ENCODE measurements at places on chromosomes 3 and 15.

DNA sequence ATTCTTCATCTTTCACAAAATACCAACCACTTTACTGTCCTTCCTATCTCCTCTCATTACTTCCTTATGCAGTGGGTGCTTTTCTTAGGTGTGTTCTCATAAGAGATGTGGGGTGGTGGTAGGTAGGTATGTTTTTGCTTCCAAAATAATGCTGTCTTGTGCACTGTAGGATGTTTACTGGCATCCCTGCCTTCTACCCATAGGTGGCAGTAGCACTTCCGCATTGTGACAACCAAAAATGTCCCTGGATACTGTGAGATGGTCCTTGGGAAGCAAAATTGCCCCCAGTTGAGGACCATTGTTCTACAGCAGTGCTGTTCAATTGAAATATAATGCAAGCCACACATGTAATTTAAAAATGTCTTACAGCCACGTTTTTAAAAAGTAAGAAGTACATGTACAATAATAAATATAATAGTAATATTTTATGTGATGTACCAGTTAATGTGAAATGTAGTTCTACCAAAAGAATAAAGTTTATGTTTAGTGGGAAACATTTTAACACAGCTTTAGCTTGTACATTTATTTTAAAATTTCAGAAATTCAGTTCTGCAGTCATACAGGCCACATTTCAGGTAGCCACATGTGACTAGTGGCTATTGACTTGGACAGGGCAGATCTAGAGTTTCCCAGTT is 75.2 kb downstream of the NEO1 start:
- peak; percentile 30 for DNase-seq

- peak; percentile 54 for DNase-seq
Measured at GRCh38 chr3:196837819-196838420, 29.8 kb upstream of the SENP5 start.

- peak; percentile 45 for DNase-seq
Measured at GRCh38 chr3:50339485-50340146, 1.0 kb downstream of the RASSF1 start.

- no peak for DNase-seq
Measured at GRCh38 chr15:98160236-98160635, 199.7 kb downstream of the ARRDC4 start.

GRCh38 chr15:93111451-93111850 is 22.4 kb upstream of the RGMA start:
- DNase-seq, result no peak

- DNase-seq, result no peak
Measured at GRCh38 chr3:32885283-32885901, 66.1 kb upstream of the CCR4 start.

- DNase-seq, result no peak
Measured at GRCh38 chr3:184203526-184203925, 17.5 kb downstream of the ABCF3 start.

DNA sequence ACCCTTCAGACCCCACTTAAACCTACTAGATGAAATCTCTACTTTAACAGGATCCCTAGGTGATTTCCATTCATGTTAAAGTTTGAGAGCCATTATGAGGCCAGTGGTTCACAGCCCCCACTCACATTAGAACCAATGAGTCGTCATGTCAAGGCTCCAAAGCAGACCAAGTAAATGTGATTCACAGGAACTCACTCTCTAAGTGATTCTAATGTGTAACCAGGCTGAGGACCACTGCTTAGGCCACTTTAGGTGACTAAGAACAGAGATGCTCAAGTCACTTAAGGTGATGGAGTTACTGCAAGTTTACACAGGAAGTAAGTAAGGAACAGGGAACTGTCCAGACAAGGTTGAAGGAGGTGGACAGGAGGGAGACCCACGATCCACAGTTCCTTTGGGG is 7.7 kb downstream of the GALNT15 start:
- peak; percentile 79 for DNase-seq

DNA sequence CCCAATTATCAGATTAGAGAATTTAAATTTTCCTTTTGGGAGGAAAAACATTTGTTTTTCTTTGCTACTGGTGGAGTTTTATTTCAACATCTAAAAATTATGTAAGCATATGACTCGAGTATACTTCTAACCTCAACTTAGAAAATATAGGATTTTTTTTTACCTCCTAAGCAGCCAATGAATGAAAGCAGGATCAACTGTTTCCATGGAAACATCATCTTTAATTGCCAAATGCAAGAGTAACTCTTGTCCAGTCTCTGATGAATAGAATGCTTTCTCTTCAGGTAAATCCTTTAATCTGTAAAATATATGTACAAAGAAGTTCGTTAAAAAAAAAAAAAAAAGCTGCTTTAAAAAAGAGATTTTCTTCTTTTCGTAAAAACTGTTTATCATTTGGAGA is 93.6 kb downstream of the CNTN3 start:
- peak; percentile 16 for DNase-seq

DNA sequence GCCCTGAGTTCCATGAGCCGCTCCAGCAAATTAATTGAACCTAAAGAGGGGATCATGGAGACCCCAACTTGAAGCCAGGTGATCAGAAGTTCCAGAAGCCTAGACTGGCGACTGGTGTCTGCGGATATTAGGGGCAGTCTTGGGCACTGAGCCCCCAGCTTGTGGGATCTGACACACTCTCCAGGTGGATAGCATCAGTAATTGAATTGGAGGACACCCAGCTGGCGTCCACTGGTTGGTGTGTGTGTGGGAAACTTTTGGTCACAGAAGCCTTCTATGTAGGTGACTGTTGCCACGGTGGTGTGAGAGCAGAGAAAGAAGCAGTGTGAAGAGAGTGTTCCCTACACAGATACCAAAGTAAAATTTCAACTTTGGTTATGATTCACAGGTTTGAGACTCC is 106.0 kb upstream of the ADPGK start:
- no peak for DNase-seq

- DNase-seq, result peak; percentile 75
Measured at GRCh38 chr15:37880009-37880834, 54.2 kb upstream of the TMCO5A start.

GRCh38 chr3:73378207-73378606 is 246.5 kb downstream of the PDZRN3 start:
- no peak for DNase-seq

GRCh38 chr3:105235221-105235620 is 131.5 kb upstream of the ALCAM start:
- DNase-seq, result no peak

GRCh38 chr15:52291204-52291603 is 4.4 kb downstream of the MYO5C start:
- DNase-seq, result no peak

- DNase-seq, result peak; percentile 41
Measured at GRCh38 chr3:134258761-134259347, 8.2 kb upstream of the RYK start.

DNA sequence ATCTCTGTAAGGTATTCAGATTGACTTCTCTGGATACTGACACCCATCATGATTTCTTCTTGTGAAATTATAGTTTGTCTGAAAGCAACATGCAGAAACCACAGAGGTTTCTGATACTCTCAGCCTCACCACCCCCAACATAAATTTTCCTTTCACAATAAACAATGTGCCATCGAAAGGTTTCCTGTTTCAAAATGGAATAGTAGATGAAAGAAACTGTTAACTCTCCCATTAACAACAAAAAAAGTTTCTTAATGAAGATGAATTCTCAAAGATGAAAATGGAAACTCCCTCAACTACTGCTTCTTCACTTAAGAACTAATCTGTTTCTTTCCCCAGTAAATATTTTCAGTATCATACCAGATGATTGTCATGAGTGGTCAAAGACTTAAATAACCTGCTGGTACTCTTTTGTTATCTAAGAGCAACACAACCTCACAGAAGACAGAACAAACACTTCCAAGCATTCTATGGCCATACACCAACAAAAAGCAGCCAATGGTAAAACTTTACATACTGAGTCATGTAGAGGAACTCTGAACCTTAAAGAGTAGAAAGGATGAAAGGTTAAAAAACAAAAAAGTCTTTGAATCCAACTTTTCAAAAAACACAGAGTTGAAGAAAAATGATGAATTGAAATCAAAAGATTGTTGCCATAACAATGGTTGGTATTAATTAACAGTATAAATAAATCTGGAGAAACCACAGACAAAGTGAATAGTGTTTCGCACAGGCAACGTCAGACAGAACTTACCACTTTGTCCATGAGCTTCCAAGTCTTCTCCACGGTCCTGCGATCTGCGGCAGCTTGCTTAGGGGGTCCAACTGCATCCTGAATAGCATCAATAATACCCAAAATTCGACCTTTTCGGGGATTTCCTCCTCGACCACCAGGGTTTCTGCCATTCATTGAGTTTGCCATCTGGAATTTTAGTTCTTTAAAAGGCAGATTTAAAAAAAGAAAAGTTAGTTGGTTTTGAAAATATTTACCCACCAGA is 1.9 kb downstream of the CBLB start:
- peak; percentile 40 for DNase-seq

- DNase-seq, result peak; percentile 83
Measured at GRCh38 chr15:71679793-71680353, 130.5 kb upstream of the NR2E3 start.

DNA sequence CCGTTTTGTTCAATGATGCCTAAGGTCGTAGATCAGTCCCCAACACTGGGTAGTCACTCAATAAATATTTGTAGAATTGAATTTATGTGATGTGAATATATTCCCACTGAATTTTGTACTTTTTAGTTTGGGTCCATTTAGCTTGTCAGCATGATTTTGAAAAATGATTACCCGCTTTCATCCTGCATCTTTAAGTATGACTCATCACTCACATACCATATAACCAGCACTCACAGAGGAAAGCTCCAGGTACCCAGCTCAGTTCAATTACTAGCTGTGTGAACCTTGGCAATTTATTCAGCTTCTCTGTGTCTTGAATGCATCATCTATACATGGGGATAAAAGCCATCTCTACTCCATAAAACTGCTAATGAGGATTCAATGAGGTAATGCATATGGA is 2.2 kb upstream of the MLF1 start:
- DNase-seq, result no peak

DNA sequence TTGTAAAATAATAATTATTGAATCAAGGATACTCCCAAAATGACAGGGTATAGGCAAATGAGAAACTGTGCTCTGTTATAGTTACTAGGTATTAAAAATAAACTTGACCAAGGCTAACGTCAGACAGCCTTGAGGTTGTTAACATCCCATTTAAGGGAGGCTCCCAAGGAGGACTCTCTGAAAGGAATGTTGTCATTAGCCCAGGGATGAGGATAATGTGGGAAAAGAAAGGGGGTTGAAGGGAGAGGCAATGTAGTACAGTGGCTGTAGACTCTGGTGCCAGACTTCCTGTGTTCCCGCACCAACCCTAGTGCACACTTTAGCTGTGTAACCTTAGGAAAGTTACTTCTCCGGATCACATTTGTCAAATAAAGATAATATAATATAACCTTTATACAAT is 47.0 kb upstream of the RARB start:
- DNase-seq, result no peak

GRCh38 chr3:188876370-188876769 is 295.4 kb upstream of the TPRG1 start:
- no peak for DNase-seq

DNA sequence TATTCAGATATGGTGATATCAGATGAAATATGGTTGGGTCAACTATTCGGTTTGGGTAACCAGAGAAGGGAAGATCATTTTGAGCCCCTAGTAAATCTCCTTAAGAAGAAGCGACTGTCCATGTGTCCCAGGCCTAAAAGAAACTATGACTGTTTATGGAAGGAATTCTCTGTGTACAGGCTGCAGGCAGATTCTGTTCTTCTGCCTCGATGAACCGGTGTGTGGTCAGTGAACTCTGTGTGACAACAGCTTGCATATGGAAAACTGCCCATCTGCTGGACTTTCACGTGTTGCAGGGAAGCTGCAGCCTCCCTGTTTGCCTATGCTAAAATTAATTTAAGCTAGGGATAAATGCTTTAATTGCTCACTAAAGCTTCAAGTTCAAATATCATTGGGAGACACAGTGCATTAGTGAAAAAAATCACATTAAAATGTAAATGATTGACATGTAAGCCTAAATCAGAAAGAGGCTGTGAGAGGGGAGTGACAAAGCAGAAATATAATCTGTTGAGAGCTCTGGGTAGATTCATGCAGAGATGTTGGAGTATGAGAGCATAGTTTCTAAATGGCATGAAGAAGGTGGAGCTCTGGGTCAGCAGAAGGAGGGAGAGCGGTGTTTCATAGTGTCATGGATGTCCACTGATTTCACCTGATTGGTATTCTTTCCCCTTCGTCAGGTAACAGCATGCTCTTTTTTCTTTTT is 65.4 kb upstream of the PFN2 start:
- DNase-seq, result no peak

DNA sequence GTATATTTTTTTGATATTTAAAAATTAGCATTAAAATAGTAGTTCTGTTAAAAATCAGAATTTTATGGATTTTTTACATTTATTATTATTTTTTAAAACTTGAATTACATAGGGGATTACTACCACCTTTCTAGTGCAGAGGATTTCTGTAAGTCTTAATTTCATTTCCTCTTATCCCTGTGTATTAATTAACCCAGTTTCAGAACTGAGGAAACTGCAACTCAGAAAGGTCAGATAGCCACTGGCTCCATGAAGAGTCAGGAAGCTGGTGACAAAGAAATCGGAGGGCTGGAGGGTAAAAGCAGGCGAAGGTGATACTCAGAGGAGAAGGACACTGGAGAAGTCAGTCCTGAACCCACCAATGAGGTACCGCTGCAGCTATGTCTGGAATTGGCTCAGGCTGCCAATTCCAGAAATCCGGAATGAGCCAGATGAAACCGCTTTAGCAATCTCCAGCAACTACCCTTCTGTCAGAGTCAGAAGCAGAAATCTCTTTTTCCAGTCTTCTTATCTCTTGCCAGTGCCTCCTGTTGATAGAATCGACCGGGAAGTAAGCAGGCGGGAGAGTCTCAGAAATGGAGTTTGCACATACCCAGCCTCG is 308.5 kb downstream of the SV2B start:
- peak; percentile 62 for DNase-seq

DNA sequence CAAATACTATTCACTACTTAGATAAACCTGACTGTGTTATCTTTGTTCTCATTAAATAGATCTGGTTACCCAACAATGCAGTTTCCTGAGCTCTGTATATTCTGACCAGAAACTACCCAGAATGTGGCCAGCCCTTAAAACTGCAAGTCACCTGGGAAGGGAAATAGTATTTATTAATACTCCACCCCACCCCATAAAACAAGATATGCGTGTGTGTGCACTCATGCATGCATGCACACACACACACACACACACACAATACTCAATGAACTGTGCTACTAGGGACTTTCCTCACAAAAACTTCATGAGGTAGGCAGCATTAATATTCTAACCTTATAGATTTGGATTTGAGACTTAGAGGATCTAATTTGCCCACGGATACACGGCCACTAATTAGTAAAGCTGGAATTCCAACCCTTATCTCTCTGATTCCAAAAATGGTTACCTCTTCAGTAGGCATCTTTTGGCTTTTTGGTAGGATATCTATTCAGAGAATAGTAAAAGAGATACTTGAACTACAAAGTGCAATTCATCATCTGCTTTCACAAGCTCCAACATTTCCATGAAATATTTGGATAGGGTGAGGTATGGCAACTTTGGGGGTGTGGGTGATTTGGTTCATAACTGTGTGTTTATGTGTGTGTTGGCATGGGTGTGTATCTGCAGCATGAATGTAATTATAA is 197.0 kb upstream of the CFAP20DC start:
- peak; percentile 41 for DNase-seq

All from IMR-90 (cell line).